Uterine smooth muscle cell (primary cell): ENCODE measurements at places on chromosomes 5 and 9. TPM values are rescaled to one million over a fixed set of nuclear protein-coding genes. Genes with fewer than 3 reads are reported as not detected.

The PCDHA5 gene
- total RNA-seq, result 0.11 and 0.12 TPM in 2 replicates

The GABRA1 gene
- total RNA-seq, result not detected in 2 replicates

The GNAQ gene
- 39.5 and 50.2 TPM in 2 replicates for total RNA-seq

The GNA14 gene
- under 0.01 and 0.12 TPM in 2 replicates for total RNA-seq

The CDKN2A gene
- total RNA-seq, result 8.5 and 8.9 TPM in 2 replicates

The TAF11L10 gene
- not detected in 2 replicates for total RNA-seq

The CBY3 gene
- total RNA-seq, result 0.50 TPM in 1 of 2 replicates, not detected in the other

The UBTD2 gene
- total RNA-seq, result 21.7 and 25.4 TPM in 2 replicates

The TMEM252 gene
- 0.12 TPM in 1 of 2 replicates, not detected in the other for total RNA-seq

The PDZD2 gene
- 0.25 and 0.44 TPM in 2 replicates for total RNA-seq

The CCDC107 gene
- total RNA-seq, result 23.6 and 24.0 TPM in 2 replicates
